Sigmoid colon (tissue), 7 donors: ENCODE measurements at places on chromosomes 1 and 21. TPM values are rescaled to one million over a fixed set of nuclear protein-coding genes. Genes with fewer than 3 reads are reported as not detected.
A peak's percentile ranks its signal among the peaks of the same experiment; 100 is the strongest.

DNA sequence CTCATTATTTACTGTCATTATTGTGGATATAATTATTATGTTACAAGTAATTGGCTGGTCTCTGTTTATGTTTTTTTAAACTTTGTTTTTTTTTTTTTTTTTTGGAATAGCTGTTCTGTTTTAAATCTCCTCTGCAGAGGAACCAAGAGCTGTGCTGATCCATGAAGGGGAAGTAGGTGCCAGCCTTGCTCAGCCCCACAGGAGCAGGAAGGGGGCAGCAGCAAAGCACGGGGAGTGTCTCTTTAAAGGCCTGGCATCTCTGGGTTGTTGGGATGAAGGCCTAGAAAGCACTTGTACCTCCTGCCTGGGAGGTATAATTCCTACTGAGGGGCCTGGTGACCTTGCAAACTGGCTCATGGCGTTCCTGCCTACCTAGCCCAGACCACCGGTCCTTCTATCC is 2.5 kb upstream of the GRHL3 start:
- no peak overlapping the region for H3K4me3 ChIP-seq
- H3K27me3 ChIP-seq, result peaks cover 37% of the 10 kb centered on the region
- peaks cover 5% of the 10 kb centered on the region for H3K4me1 ChIP-seq
- DNase-seq, result no peak
- H3K36me3 ChIP-seq, result no peaks in the 10 kb centered on the region
- H3K27ac ChIP-seq, result no peak overlapping the region

DNA sequence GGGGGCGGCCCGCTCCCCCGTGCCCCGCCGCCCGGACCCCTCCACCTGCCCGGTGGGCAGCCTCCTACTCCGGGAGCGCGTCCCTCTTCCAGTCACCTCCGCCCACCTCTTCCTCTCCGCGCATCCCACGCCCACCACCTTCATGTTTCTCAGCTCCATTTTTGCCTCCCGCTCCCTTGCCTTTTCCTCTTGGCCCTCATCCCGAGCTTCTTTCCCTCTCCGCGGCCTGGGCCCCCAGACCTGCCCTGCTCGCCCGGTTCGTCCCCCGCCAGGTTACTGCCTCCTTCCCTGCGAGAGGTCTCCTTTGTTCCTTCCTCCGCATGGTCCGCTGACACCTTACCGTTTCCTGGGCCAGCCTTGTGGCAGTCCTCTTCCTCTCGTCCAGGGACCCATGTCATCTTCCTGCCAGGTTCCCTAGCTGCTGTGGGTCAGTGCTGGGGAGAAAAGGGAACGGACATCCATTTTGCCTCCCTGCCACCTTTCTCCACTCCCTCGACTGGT is 563 bp downstream of the QSOX1 start:
- H3K36me3 ChIP-seq, result no peaks in the 10 kb centered on the region
- peaks cover 18% of the 10 kb centered on the region for H3K4me1 ChIP-seq
- no peak for DNase-seq
- H3K27ac ChIP-seq, result peak overlapping the region; percentile 95
- peak overlapping the region; percentile 92 for H3K4me3 ChIP-seq

DNA sequence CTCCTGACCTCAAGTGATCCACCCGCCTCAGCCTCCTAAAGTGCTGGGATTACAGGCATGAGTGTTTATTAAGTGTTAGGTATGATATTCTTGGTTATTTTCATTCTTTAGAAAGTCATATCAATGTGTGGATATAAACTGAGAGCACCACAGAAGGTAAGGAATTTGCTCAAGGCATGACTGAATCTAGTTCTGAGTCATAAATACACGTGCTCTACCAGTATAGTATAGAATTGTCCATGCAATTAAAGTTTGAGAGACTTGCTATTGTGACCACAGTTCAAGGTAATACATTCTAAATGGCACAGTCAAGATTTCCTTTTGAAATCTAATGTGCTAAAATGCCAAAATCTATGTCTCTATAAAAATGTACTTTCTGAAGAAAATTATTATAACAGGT is 401.1 kb upstream of the CHRM3 start:
- H3K36me3 ChIP-seq, result no peaks in the 10 kb centered on the region
- no peak for DNase-seq
- no peak overlapping the region for H3K27ac ChIP-seq
- no peak overlapping the region for H3K4me3 ChIP-seq
- no peaks in the 10 kb centered on the region for H3K4me1 ChIP-seq
- no peaks in the 10 kb centered on the region for H3K27me3 ChIP-seq

- DNase-seq, result peak; percentile 71
- peaks cover 13% of the 10 kb centered on the region for H3K4me1 ChIP-seq
- H3K36me3 ChIP-seq, result no peaks in the 10 kb centered on the region
- H3K4me3 ChIP-seq, result peak overlapping the region; percentile 53
- no peaks in the 10 kb centered on the region for H3K27me3 ChIP-seq
These were observed 165.0 kb downstream of the TRIM33 start for GRCh38 chr1:114345930-114346479.

GRCh38 chr1:2589431-2590232 is 3.1 kb downstream of the PRXL2B start:
- H3K4me1 ChIP-seq, result peaks cover 21% of the 10 kb centered on the region
- no peaks in the 10 kb centered on the region for H3K27me3 ChIP-seq
- no peak overlapping the region for H3K27ac ChIP-seq

DNA sequence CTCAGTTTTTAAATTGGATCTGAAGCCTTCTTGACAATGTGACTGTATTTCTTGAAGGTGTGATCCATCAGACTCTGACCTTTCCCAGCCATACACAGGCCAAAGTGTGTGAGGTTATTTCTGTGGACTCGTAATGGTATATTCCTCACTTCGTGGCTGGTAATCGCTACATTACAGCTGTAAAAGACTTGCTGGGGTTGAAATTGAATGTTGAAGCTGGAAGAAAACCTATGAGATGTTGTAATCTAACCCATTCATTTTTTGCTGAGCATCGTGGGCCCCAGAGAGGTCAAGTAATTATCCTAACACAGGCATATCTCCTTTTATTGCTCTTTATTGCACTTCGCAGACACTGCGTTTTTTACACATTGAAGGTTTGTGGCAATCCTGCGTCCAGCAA is 405.6 kb upstream of the ZP4 start:
- no peak overlapping the region for H3K4me3 ChIP-seq
- H3K4me1 ChIP-seq, result no peaks in the 10 kb centered on the region
- DNase-seq, result no peak
- H3K36me3 ChIP-seq, result no peaks in the 10 kb centered on the region
- H3K27ac ChIP-seq, result no peak overlapping the region

DNA sequence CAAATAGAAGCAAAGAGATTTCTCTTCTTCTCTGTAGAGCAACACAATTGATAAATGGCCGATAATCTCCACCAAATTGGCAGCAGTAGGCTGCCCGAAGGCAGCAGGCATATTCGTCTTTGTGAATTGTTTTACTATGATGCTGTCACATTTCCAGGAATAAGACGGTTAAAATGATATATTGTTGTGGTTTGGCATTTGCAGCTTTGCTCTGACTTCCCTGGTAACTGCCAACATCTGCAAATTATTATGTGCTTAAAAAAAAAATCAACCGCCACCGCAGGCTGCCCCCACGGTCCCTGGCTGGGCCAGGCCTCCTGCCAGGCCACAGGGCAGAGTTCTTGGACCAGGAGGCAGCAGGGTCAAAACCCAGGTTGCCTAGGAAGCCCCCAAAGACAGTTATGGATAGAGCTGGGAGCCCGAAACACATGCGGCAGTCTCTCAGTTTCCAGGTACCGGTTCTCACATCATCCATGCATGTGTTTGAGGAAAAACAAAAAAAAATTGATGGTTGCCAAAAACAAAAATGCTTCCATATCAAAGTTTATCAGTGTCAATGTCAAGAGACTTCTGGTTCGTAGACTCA is 179.3 kb downstream of the ETS2 start:
- peaks cover 54% of the 10 kb centered on the region for H3K4me1 ChIP-seq
- H3K27ac ChIP-seq, result peak overlapping the region; percentile 79
- H3K36me3 ChIP-seq, result no peaks in the 10 kb centered on the region
- DNase-seq, result no peak
- H3K27me3 ChIP-seq, result no peaks in the 10 kb centered on the region

DNA sequence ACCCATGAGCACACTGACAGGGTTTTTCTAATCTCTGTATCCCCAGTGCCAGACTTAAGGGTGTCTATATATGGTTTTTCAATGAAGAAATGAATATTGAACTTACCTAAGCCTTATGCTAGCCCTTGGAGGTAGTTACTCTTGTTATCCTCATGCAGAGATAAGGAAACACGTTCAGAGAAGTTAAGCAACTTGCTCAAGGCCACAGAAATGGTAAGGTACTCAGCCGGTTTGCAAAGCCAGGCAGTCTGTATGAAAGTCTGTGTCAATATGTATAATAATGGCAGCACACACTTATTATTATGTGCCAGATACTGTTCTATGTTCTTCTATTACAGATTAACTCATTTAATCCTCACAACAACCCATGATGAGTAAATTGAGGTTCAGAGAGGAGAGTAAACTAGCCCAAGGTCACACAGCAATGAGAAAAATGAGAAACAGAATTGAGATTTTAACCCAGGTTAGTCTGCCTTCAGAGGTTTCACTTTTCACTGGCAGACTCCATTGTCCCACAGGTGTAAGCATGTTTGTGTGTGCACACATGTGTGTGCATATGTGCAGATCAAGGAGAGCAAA is 54.6 kb upstream of the CSF3R start:
- H3K4me1 ChIP-seq, result no peaks in the 10 kb centered on the region
- no peak for DNase-seq
- no peaks in the 10 kb centered on the region for H3K36me3 ChIP-seq
- no peaks in the 10 kb centered on the region for H3K27me3 ChIP-seq
- no peak overlapping the region for H3K4me3 ChIP-seq

The FAM3B gene
- not detected for total RNA-seq

DNA sequence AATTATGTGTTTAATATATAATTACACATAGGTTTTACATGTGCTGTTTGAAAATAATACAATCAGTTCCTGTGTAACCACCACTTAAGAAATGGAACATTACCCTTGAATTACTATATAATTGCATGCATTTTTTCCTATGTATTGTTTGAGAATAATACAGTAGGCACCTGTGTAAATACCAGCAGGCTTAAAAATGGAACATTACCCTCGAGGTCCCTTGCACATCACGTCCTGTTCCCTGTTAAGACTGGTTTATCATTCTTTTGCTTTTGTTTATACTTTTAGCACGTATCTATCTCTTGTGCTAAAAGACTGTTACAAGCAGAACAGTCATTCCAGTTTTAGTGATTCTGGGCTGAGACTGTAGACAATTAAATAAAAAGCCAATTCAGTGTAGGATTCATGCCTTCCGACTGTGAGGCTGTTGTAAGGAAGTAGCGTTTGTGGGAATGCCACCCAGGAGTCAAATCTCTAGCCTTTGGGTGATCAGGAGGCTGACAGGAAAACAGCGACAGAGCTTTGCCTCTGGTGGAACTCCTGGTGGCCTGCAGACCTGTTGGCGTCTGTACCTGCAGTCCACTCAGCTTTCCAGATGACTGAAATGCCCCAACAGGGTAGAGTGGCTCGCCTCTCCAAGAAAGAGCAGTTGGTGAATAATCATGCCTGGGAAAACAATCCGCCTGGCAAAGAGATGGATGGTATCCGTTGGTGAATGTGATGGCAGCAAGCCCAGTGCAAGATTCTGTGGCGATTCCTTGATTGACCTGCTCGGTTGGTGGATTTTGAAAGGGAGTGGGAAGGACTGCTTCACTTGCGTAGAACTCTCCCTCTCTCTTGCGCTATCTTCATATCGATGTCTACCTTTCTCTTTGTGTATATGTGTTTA is 58.0 kb downstream of the DISC1 start:
- no peak overlapping the region for H3K4me3 ChIP-seq
- no peaks in the 10 kb centered on the region for H3K36me3 ChIP-seq
- no peaks in the 10 kb centered on the region for H3K27me3 ChIP-seq
- H3K4me1 ChIP-seq, result no peaks in the 10 kb centered on the region
- no peak overlapping the region for H3K27ac ChIP-seq

DNA sequence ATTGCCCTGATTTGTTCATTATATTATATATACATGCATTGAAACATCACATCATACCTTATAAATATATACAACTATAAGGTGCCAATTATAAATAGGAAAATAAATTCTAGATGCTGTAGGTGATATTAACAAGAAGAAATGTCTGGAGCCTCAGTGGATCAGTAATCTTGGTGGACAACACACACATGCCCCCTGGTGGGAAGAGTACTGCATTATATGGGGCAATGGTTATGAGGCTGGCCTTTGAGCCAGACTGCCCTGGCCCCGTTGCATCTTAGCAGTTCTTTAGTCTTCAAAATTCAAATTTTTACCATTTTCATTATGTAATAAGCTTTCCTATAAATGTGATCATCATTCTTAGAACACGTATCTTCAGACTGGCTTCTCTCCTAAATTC is 335.0 kb upstream of the GREM2 start:
- no peaks in the 10 kb centered on the region for H3K36me3 ChIP-seq
- H3K4me1 ChIP-seq, result no peaks in the 10 kb centered on the region
- H3K27ac ChIP-seq, result no peak overlapping the region
- H3K27me3 ChIP-seq, result no peaks in the 10 kb centered on the region

GRCh38 chr1:3219791-3220467 is 150.9 kb downstream of the PRDM16 start:
- H3K27ac ChIP-seq, result no peak overlapping the region
- no peaks in the 10 kb centered on the region for H3K36me3 ChIP-seq
- DNase-seq, result no peak

GRCh38 chr21:35850542-35851103 is 209.7 kb downstream of the SETD4 start:
- peak; percentile 61 for DNase-seq
- peak overlapping the region; percentile 14 for H3K27ac ChIP-seq
- no peaks in the 10 kb centered on the region for H3K4me1 ChIP-seq
- H3K4me3 ChIP-seq, result no peak overlapping the region
- no peaks in the 10 kb centered on the region for H3K27me3 ChIP-seq
- no peaks in the 10 kb centered on the region for H3K36me3 ChIP-seq

DNA sequence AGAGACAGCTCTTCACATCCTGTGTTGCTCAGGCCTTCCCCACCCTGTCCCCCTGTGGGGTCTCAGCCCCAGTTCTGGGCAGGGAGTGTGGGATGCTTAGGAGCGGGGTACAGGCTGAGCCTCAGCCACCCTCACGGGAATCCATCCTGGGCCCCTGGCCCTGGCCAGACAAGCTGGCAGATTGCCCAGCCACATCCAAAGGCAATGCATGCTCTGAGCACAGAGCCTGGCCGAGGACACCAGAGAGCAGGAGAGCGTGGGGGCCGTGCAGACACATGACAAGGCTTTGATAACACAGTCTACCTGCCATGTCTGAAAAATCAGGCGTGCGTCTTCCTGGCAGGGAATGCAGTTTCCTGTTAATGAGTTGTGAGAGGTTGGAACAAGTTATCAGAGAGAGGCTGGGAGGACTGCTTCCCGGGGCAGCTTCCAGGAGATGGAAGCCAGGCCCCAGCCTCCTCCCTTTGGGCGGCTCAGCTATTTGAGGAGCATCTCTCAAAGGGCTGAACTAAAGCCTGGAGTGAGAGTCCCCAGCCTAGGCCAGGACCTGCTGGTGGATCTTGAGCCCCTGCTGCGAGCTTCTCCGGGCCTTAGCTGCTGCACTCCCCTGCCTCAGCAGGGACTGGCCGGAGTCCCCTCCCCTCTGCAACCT is 72.2 kb upstream of the SELENON start:
- DNase-seq, result peak; percentile 89
- H3K27ac ChIP-seq, result peak overlapping the region; percentile 77
- H3K4me3 ChIP-seq, result no peak overlapping the region
- H3K36me3 ChIP-seq, result no peaks in the 10 kb centered on the region

The ARTN gene
- 0.99 TPM for total RNA-seq

GRCh38 chr1:219582296-219582695 is 30.6 kb downstream of the ZC3H11B start:
- DNase-seq, result no peak
- H3K4me1 ChIP-seq, result no peaks in the 10 kb centered on the region
- H3K36me3 ChIP-seq, result no peaks in the 10 kb centered on the region
- no peak overlapping the region for H3K27ac ChIP-seq
- H3K27me3 ChIP-seq, result no peaks in the 10 kb centered on the region

The SMIM34 gene
- not detected for total RNA-seq

GRCh38 chr1:79323239-79324025 is 316.9 kb upstream of the ADGRL4 start:
- H3K4me3 ChIP-seq, result no peak overlapping the region
- H3K27me3 ChIP-seq, result no peaks in the 10 kb centered on the region
- H3K36me3 ChIP-seq, result no peaks in the 10 kb centered on the region
- no peaks in the 10 kb centered on the region for H3K4me1 ChIP-seq
- H3K27ac ChIP-seq, result no peak overlapping the region
